ENCODE measurements at places on chromosomes 1 and 21.

DNA sequence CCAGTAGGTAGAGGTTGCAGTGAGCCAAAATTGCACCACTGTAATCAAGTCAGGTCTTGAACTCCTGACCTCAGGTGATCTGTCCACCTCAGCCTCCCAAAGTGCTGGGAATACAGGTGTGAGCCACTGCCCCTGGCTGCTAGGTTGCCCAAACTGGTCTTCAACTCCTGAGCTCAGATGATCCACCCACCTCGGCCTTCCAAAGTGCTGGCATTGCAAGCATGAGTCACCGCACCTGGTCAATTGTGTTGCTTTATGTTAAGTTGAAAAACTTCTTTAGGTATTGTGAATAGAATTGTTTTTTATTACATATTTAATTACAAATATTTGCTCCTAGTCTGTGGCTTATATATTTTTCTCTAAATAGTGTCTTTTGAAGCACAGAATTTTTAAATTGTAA lies 80.5 kb downstream of the PRKAB2 start:
- no peak for DNase-seq

GRCh38 chr1:243482141-243483022 lies 226.5 kb downstream of the SDCCAG8 start:
- no peak for DNase-seq

- no peak for DNase-seq
Measured at GRCh38 chr21:42231756-42232155, 12.8 kb downstream of the ABCG1 start.

- DNase-seq = no peak
Measured at GRCh38 chr1:215987092-215987875, 420.2 kb downstream of the KCTD3 start.

- no peak for DNase-seq
Measured at GRCh38 chr1:2185880-2186855, 8.4 kb downstream of the FAAP20 start.

DNA sequence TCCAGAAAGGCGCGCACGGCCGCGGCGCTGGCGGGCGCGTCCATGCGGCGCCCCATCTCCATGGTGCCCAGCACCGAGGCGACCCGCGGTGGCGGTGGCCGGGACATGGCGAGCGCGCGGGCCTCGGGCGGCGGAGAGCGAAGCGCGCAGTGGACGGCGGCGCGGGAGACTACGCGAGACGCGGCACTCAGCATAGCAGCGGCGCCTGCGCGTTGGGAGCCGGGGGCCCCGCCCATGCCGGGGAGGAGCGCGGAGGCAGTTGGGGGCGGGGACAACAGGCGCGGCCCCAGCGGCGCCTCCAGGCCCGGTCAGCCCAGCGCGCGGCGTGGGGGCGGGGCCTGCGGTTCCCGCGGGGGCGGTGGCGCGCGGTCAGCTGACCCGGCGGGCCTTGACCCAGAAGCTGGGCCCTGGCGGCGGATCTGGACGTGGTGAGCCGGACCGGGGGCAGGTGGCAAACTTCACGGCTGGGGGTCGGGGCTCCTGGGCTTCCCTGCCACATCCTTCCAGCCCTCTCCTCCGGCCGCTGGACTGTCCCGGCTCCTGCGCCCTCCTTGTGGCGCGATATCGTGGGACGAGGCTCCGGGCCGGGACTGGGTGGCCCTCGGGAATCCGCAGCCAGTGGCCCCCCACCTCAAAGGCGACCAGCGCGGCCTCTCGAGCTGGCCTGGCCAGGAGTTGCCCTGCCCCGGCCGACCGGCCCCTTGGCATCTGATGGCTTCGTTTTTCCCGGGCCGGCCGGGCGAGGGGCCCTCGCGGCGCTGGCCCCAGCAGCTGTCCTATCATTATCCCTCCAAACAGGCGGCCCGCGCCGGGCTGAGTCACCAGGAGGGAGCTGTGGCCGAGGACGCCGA lies at the start of the genes AKR7A2 and SLC66A1:
AKR7A2 (minus strand) TSS at position 214 of the 851 bp plus-strand sequence; CDS start at position 194, 20 bp downstream.
SLC66A1 (plus strand) TSS at position 396 of the 851 bp plus-strand sequence. CDS start 5,352 bp downstream, outside the sequence.
- DNase-seq = no peak

DNA sequence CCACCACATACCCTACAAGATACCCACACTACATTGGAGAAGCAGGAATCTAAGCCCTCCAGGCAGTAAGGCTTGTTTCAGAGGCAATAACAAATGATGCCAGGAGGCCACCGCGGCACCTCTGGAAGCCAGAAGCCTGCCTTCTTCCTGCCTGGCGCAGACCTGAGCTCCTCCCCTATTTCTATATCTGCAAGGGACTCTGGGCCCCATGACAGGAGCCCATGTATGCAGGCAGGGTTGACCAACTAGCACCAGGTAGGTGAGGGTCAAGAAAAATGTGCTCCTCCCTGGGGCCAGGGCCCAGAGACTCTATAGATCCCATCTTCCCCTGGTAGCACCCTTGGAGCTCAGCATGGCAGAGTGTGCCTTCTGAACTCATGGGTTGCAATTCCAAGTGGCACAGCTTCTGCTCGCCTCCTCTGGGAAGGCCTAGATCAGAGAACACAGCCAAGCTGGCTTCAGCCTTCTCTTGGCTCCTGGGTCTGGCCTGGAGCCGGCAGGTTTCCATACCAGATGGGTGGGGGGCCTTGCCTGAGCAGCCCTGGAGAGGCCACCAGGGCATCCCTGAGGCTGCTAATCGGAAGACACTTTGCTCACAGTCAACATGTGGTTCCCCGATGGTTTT lies 85.1 kb downstream of the STUM start:
- no peak for DNase-seq

DNA sequence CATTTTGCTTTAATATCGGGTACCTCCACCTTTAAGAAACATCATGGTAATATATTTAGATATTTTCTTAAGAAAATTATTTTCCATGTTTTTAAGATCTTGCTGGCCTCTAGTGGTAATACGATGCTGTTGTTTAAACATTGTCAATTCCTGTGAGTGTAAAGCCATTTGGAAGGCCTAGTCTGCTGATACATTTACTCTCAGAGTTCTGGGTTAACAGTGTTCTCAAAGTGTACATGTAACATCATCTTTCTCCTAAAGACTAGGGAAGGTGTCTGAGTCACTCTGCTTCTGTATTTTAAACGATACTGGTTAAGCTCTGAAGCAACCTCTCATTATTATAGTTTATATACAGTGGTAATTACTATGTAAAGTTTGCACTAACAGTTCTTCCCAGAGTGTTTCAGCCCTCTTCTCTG lies 189.1 kb downstream of the RASAL2 start:
- no peak for DNase-seq

DNA sequence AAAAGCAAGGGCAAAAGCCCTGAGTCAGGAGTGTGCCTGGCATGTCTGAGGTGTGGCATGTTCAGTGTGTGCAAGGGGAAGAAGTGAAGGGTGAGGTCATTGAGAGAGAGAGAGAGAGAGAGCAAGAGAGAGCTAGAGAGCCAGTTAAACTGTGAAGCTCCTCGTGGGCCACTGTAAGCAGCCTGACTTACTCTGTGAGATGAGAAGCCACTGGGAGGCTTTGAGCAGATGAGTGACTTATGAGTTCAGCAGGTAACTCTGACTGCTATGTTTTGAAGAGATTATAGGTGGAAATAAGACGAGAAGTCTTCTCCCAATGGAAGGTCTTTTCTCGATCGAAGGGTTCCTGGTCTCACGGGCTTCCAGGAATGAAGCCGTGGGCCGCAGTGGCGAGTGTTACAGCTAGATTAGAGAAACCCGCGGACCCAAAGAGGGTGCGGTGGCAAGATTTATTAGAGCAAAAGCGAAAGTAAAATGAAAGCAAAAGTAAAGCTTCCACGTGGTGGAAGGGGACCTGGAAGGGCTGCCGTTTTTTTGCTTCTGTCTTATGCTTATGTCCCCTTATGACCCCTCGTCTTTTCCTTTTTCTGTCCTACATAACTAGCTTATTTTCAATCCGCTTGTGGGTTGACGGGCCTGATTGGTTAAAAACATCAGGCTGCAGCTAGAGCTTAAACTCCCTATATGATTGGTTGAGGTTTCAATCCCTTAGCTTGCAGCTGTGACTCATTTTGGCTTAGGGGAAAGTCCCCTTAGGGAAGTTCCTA lies 323.1 kb upstream of the FAM78B start:
- no peak for DNase-seq

- DNase-seq = peak; percentile 54
Measured at GRCh38 chr21:37149411-37149810, 76.4 kb downstream of the TTC3 start.

- DNase-seq = no peak
Measured at GRCh38 chr21:41677671-41678015, 89.2 kb downstream of the RIPK4 start.

DNA sequence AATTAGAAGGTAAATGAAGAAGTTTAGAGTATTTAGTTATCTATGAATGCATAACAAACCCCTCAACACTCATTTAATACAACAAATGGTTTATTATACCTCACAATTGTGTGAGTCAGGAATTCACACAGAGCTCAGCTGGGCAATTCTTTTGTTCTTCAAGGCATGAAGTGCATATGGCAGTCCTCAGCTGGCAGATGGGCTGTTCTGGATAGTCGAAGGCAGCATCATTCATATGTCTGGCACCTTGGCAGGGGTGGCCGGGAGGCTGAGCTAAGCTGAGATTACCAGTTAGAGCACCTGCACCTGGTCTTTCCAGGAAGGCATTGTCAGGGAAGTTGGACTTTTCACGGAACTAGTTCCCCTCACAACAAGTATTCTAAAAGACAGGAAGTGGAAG lies 286.2 kb upstream of the DUSP10 start:
- DNase-seq = no peak

- DNase-seq = no peak
Measured at GRCh38 chr1:228356897-228357680, 49.5 kb downstream of the TRIM11 start.

DNA sequence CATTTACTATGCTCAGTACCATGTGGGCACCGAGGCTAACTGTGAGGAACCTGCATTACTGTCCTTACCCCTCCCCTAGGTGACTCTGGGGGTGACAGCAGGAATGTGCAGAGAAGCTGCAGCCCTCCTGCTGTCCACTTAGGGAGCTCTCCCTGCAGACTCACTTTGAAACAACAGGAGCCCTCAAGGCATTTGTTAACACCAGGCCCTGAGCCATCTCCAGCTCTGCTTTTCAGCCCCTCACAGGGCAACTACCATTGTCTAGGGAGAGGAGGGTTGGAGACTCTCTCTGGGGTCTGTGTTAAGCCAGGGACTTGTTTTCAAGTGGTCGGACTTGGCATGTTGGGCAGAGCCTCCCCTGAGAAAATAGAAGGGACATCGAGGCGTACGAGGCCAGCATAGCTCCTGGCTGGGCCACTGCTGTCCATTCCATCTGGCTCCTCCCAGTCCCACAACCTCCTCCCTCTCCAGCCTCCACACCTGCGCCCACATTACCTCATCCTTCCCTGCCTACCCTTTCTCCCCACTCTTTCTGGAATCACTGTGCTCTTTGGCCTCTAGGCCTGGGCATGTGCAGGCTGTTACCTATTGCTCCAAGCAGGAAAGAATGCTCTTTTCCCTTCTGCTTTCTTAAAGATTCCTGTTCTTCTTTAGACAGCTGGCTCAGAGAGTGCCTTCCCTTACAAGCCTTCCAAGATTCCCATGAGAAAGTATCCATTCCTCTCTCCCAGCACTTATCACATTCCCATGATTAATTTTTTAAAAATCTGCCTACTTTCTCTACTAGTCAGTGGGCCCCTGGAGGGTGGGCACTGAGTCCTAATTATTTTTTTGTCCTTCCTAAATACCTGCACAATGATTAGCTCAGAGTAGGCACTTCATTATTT lies 102.7 kb upstream of the GCLM start:
- no peak for DNase-seq

- no peak for DNase-seq
Measured at GRCh38 chr1:199132006-199132405, 493.2 kb downstream of the PTPRC start.

- DNase-seq = no peak
Measured at GRCh38 chr1:40861224-40862003, 749 bp downstream of the CITED4 start.

DNA sequence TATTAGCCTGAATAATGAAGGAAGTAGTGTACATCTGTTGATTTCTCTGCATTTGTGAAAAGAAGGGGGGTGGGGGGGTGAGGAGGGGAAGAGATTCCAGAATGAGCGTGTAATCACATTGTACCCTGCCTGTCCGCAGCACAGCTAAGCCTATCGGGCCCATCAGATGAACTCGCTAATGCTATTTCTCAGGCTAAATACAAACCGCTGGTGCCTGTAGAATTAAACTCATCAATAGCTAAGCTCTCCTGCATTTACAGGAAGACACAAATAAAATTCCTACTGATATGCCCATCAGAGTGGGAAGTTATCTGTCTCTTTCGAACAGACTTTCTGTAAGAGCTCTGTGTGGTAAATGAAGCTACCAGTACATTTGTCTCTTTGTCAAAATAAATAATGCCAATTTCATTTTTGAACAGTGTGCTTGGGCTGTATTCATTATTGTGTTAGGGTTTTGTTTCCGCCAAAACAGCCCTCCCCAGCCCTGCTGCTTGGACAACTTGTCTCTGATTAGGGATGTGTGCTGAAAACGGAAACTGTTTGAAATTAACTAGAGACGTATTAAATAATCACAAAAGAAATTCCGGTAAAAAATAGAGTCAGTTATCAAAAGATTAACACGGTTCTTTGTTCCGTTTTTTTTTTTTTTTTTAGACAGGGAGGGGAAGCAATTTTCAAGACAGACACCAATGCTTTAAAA lies 305.4 kb downstream of the TTLL7 start:
- DNase-seq = no peak

DNA sequence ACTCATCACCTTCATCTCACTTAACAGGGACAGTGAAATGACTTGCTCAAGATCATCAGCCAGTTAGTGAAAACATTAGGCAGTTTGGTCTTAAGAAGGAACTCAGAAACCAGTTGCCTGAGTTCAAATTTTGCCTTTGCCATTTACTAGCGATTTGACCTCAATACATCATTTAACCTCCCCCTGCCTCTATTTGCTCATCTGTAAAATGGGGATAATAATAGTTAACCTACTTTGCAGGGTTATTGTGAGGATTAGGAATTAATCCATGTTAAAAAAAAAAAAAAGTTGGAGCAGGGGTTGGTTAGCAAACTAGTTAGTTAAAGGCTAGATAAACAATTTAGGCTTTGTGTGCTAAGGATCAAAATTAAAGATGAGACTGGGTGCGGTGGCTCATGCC lies 10.6 kb upstream of the TACSTD2 start:
- DNase-seq = no peak

- no peak for DNase-seq
Measured at GRCh38 chr1:40382108-40382460, 8.6 kb downstream of the SMAP2 start.

DNA sequence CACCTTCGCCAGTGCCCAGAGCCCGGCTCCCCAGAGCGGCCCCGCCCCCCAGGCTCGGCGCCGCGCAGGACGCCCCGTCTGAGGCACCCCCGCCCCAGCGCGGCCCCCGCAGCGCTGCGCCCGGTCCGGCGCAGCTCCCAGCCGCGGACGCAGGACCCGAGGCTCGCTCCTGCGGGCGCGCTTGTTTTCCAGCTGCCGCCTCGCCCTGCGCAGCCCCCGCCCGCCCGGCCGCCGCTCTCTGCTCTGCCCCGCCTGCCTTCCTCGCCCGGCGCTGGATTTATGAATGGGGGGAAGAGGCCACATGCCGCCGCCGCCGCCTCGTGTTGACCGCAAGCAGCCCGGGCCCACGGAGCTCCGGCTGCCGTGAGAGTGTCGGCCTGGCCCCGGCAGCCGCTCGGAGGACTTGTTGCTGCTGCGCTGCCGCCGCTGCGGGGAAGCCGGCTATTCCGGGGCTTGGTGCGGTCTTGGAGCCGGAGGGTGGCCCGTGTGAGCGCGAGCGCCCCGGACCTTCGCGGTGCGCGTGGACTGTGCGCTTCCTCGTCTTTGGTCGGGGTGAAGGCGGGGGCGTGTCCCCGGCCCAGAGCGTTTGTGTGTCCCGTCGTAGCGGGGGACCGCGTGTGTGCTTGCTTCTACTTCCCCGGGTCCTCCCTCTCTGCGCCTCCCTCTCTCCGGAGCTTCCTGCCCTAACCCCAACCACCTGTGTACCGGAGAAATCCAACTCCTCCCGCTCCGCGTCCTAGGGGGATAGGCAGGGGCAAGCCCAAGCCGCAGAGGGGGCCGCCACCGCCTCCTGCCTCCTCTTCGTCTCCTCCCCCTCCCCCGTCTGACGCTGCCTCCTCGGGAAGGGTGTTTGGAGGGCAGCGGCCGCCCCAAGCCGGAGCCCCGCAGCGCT lies 736 bp downstream of the KCNC4 start:
- no peak for DNase-seq

Data from non-pigmented ciliary epithelial cell (primary cell).